Choroid plexus epithelial cell (primary cell): ENCODE measurements at places on chromosomes 3 and 15.
A peak's percentile ranks its signal among the peaks of the same experiment; 100 is the strongest.

DNA sequence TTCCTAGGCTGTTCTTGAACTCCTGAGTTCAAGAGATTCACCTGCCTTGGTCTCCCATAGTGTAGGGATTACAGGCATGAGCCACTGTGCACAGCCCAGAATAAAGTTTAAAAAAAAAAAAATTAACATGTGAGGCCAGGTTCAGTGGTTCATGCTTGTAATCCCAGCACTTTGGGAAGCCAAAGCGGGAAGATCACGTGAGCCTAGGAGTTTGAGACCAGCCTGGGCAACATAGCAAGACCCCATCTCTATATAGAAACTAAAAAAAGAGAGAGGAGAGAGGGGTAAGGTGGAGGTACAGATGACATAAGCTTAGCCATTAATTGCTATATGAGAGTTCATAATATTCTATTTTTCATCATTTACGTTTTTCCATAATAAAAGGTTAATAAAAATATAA lies 21.5 kb downstream of the ZNF148 start:
- no peak for DNase-seq

GRCh38 chr3:170636400-170636973 lies 50.6 kb upstream of the SLC7A14 start:
- no peak for DNase-seq

DNA sequence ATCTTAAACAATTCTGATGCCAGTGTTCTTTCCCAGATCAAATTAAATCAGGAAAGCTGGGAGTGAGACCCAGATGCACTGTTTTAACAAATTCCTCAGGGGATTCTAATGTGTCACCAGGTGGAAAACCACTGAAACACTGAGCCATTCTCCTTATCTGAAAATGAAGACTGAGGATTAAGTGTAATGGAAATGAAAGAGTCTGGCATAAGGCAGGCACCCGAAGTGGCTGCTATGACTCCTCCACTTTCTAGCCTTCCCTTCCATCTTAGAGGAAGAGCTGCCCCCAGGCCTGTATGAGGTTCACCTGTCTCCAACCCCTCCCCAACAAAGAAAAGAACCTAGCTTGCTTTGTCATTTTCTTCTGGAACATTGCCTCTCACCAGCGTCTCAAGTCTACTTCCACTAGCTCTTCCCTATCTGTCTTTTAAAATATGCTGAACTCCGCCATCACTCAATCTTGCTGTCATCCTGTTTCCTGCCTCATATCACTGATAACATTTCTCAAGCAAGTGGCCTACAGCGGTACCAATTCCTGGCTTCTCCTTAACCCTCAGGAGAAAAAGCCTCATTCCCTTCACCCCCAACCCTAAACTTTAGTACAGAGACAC lies 13.7 kb upstream of the ABHD2 start:
- DNase-seq = no peak

DNA sequence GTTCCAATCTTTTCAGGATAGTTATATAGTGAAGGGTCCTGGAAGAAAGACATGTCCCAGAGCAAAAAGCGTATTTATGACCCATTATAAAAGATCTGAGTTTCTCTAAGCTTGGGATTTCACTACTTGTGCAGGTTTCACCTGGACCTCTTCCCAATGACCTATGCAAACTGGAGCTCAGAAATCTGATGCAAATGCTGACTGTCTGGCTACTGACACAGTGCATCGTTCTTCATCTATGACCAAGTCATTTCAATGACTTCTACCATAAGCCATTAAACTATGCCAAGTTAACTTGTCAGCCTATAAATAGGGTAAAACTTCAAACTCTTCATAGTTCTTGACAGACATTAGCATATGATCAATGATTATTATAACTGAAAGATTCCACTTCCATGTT lies 11.1 kb downstream of the STAG1 start:
- no peak for DNase-seq

DNA sequence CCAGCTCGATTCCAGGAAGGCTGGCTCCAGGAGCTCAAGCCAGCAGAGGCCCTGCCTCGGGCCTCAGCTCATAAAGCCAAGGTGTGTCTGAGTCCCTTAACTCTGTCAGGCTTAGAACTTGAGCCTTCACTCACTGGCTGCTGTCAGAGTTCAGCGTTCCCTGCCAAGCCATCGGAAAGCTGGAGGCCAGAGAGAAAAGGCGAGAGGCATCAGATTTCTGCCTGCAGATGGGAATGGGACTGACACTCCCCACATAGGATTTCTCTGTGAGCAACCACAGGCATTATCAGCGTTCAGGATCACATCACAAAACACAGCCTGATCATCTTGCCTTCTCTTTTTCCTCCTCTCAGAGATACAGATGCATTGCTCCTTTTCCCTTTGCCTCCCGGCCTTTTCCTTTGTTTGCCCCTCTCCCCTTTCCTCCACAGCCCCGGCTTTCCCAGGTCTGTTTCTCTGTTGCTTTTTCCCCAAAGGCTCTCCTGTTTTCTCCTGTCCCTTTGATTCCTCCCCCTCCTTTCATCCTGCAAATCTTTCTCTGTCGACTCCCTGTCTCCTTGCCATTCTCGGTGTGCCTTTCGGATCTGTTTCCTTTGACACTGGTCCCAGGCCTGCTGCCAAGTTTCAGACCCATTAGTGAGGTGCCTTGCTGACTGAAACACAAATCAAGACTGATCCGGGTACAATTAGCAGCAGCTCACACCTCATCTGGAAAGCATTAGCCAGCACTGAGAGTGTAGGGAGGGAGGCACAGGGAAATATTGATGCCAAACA lies 44.5 kb upstream of the BOC start:
- DNase-seq = peak; percentile 59

DNA sequence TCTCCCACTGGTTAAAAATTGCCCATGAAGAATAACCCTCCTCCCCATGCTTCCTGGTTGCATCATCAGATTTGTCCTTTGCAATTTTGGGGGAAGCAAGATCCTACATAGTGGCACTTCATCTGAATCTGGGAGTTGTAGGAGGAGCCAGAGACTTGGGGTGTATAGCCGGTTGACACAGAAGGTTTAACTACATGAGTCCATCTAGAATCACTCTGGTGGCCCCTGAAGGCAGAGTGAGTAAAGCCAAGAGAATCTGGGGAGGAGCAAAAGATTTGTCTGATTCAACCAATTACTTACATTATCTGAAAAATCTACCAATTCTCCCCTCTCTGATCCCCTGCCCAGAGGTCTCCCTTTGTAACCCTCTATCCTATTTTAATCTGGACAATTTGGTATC lies 50.1 kb downstream of the SYN2 start:
- no peak for DNase-seq

GRCh38 chr15:40097968-40098476 lies 10.7 kb downstream of the BMF start:
- no peak for DNase-seq

- DNase-seq = no peak
Observed at GRCh38 chr3:46001178-46001577, 5.6 kb upstream of the FYCO1 start.

- DNase-seq = peak; percentile 67
Observed at GRCh38 chr15:38028869-38029268, 94.4 kb downstream of the TMCO5A start.

GRCh38 chr15:63945838-63946298 lies 100.4 kb downstream of the DAPK2 start:
- no peak for DNase-seq

GRCh38 chr15:74319596-74320351 lies 47.7 kb downstream of the CYP11A1 start:
- no peak for DNase-seq

DNA sequence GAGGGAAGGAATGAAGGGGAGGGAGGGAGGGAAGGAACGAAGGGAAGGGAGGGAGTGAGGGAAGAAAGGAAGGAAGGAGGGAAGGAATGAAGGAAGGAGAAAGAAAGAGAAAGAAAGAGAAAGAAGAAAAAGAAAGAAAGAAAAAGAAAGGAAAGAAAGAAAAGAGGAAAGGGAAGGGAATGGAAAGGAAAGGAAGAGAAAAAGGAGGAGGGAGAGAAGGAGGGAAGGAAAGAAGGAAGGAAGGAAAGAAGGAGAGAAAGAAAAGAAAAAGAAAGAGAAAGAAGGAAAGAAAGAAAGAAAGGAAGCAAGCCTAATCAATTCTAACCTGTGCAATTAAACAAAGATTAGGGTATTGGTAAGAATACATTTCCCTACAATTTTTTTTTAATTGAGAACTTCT lies 238.6 kb downstream of the PYDC2 start:
- DNase-seq = no peak

DNA sequence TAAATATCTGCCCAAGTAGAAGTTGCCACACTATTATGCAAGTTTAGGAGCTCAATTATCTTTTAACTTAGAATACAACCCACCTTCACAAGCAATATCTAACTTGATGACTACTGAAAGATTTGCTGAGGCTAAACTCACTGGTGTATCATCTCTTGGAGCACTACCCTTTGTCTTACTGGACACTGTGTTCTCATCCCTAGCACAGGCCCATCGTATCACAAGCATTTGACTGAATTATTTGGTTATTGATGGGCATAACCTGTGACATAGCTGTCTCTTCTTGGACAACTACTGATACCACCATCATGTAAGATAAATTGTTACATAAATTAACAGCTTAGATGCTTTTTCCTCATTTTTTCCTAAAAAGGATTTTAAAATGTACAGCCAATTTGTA lies 216.2 kb upstream of the THBS1 start:
- DNase-seq = no peak

DNA sequence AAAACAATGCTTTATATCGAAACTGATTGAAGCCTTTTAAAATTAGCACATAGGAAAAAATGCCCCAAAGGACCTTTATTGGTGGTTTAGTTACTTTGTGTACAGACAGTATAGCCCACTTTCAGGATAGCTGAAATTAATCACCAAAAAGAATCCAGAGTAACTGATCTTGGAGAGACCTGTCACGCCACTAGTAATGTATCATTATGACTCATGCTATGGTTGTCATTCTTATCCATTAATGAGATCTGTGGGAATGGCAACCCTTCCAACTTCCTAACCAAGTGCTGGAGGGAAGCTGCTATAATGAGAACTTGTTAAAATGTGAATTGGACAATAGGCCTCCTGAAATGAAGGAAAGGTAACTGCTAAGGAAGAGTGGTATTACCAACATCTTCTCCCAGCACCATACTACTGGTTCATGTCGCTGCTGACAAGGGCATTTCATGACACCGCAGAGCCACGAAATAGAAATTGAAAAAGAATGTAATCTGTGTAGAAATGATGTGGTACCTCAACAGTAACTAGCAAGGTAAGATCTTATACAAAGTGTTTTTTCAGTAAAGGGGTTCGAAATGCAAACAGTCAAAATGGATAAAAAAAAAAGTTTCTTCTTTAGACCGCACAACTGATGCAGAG lies 7.1 kb upstream of the EMC4 start:
- no peak for DNase-seq

GRCh38 chr3:39208463-39209055 lies 16.2 kb upstream of the XIRP1 start:
- peak; percentile 79 for DNase-seq

- DNase-seq = peak; percentile 27
Observed at GRCh38 chr3:56154297-56154696, 314.0 kb downstream of the ERC2 start.

GRCh38 chr3:51379301-51379700 lies 5.8 kb upstream of the MANF start:
- no peak for DNase-seq

DNA sequence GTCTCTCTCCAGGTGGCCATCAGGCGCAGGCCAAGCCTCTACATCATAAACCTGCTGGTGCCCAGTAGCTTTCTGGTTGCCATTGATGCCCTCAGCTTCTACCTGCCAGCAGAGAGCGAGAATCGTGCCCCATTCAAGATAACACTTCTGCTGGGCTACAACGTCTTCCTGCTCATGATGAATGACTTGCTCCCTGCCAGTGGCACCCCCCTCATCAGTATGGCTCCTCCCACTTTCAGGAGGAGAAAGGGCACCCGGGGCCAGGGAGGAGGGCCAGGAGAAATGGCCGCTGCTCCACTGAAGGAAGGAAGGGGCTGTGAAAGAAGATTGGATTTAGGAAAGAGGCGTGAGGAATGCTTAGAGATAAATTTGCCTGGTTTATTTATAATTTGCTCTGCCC lies 6.6 kb downstream of the HTR3C start:
- DNase-seq = no peak

GRCh38 chr15:78750566-78750965 lies 60.7 kb downstream of the ADAMTS7 start:
- DNase-seq = no peak

DNA sequence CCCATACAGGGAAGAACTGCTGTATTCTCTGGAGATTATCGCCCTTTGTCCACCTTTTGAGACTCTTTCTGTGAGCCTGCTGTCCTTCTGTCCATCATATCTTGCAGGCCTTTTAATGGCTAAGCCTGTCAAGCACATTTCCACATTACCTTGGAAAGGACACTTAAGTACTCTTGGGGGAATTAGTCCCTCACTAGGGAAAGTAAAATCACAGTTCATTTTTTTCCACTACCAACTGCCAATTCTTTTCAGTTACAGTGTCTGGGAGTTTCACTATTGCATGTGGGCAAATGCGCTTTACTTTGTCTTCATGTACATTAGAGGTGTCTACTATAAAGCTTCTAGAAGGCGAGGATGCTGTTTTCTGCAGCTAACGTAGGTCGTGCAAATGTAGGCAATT lies 242.1 kb downstream of the NSUN3 start:
- no peak for DNase-seq
